ENCODE measurements at places on chromosomes 6 and 20. TPM values are rescaled to one million over a fixed set of nuclear protein-coding genes. Genes with fewer than 3 reads are reported as not detected.

The CLDN20 gene
- polyA plus RNA-seq = 3.5 TPM

The OOEP gene
- 0.26 TPM for polyA plus RNA-seq

The FAM83B gene
- polyA plus RNA-seq = 2.9 TPM

The BPI gene
- 0.75 TPM for polyA plus RNA-seq

The RFX6 gene
- 2.6 TPM for polyA plus RNA-seq

The TMX4 gene
- polyA plus RNA-seq = 26.0 TPM

The TMEM217 gene
- 2.9 TPM for polyA plus RNA-seq

The GINS1 gene
- polyA plus RNA-seq = 16.0 TPM

The NOX3 gene
- polyA plus RNA-seq = not detected

The PNPLA1 gene
- polyA plus RNA-seq = 0.17 TPM

The GPR6 gene
- not detected for polyA plus RNA-seq

The UNC5CL gene
- polyA plus RNA-seq = 2.9 TPM

The C20orf173 gene
- polyA plus RNA-seq = not detected

The EFCAB8 gene
- 0.07 TPM for polyA plus RNA-seq

The DEFB115 gene
- polyA plus RNA-seq = not detected

The GMDS gene
- 17.0 TPM for polyA plus RNA-seq
